Stimulated activated CD4-positive, alpha-beta T cell treated with anti-CD3 and anti-CD28 coated beads, TNF-alpha, amount 100 ng/mL, for 24 hours (primary cell): ENCODE measurements at places on chromosomes 13 and 19.

DNA sequence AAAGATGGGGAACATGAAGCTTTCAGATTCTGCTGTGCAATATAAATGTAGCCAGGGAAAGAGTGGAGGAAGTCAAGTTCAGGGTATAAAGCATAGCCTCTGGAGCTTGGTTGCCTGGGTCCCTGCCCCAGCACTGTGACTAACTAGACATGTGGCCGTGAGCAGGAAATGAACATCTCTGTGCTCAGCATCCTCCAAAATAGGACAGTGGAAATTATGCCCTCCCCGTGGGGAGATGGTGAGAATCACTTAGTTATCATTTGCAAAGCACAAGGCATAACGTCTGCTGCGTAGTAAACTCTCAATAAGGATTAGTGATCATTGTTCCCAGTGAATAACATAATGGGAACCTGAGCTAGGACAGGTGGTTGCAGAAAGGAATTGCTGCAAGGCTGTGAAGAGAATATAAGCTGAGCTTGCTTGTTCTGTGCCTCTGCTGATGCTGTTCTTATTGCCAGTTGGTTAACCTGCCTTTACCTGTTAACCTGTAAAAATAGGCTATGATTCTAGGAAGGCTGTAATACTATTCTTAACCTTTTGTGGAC lies 441.0 kb downstream of the COG6 start:
- DNase-seq: peak; percentile 44

- no peak for DNase-seq
Measured at GRCh38 chr13:114026481-114026880, 52.6 kb upstream of the C13orf46 start.

GRCh38 chr19:11355160-11356073 lies at the start of gene PLPPR2:
PLPPR2 (plus strand) TSS chr19:11355432; CDS start chr19:11357674, 2,242 bp downstream.
- DNase-seq: peak; percentile 86

GRCh38 chr19:17431417-17431816 lies 11.6 kb downstream of the MVB12A start:
- no peak for DNase-seq

- no peak for DNase-seq
Measured at GRCh38 chr19:1674293-1674679, 21.9 kb upstream of the TCF3 start.

DNA sequence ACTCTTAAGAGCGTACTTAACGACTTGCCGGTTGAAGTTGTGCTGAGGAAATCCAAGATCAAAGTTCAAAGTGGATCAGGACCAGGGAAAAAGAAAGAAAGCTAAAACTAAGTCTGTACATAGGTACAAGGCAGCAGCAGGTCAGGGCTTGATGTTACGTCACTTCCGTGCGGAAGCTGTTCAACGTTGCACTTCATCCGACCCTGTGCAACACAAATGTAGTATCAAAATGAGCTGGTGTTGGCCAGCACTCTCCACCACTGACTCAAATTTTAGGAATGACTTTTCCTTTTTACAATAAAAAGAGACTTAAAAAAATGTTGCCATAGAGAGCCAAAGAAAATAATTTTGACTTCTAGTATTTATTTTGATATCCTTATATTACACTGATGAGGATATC lies 1315.4 kb downstream of the EFNB2 start:
- no peak for DNase-seq

DNA sequence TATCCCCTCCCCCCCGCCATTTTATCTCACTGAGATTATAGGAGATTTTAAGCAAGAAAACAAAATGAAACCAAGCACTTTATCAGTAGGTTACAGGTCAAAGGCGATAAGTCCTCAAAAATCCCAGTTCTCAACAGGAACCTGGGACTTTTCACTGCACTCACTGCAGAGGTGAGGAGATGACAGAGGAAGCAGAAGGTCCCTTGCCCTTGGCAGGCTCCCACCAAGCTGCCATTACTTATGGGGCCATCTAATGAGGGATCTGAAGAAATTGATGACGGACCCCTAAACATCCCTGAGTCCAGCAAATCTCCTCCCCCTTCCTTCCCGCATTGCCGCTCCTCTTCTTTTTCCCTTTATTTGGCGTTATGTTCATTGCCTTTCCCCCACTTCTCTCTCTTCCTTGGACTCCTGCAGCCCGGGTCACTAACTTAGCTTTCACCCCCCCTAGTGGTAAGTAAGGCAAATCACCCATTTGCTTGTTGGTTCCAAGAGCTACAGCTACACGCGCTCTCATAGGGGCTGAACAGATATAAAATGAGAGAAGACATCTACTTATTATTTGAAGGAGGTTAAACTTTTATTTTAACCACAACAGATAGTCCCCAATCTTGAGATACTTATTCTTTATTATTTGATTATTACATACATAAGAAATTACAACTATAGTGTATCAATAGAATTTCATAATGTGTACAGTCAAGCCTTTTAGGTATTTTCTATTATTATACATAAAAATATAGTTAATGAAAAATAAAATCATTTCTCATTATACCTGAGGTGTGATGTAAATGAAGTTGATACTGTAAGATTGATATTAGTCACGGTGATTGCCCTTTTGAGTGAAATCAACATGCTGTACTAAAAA lies 52.0 kb upstream of the ARGLU1 start:
- DNase-seq: peak; percentile 6

GRCh38 chr19:30887042-30887441 lies 462.2 kb downstream of the TSHZ3 start:
- DNase-seq: no peak

- no peak for DNase-seq
Measured at GRCh38 chr19:44346556-44346955, 9.9 kb downstream of the ZNF112 start.

DNA sequence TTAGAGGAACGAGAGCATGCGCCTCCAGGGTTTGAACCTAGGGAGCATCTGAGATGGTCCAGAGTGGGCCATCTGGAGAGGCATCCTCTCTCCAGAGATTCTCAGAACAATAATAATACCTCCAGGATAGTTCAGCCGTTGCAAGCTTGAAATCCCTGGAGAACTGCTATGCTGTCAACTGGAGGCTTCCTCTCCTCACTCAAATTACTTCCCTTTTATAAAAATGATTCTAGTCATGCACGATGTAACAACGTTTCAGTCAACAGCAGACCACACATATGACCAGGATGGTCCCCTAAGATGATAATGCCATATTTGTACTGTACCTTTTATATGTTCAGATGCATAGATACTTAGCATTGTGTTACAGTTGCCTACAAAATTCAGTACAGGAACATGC lies 108.7 kb downstream of the SHISA2 start:
- DNase-seq: no peak

DNA sequence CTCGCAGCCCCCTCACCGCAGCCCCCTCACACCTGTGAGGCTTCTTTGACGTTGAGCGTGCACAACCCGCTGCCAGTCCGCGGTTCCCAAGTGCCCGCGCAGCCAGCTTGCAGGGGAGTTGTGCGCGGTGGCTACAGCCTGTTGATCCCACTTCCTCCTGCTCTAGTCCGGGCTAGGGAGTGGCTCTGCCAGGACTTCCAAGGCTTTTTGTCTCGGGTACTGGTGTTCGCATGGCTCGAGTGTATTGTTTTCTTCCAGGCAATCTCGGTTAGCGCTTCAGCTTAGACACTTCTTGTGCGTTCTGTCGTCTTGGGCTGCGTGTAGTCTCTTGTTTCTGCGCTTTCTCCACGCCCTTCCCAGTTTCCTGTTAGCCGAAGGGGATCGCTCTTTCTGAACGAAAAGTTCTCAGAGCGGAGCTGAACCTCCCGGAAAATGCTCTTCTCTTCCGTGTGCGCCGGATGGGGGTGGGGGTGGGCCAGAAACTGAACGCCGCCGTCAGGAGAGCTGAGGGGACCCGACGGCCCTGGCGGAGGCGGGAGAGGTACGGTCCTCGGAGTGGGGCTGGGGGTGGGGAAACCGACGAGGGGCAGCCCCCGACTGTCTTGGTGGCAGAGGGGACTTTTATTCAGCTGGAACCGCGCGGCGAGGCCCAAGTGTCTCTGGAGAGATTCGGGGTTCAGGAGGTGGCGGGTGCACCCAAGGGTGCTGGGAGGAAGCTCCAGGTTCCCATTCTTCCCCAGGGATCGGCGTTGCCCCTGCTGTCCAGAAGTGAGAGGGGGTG lies 697 bp upstream of the DGKH start:
- peak; percentile 39 for DNase-seq

GRCh38 chr13:99507054-99507453 lies 5.8 kb downstream of the TM9SF2 start:
- DNase-seq: no peak

GRCh38 chr13:46743191-46743590 lies 53.8 kb downstream of the ESD start:
- DNase-seq: no peak

- DNase-seq: no peak
Measured at GRCh38 chr13:91247768-91248167, 99.7 kb upstream of the MIR17HG start.

- no peak for DNase-seq
Measured at GRCh38 chr13:20131057-20131832, 29.6 kb downstream of the GJA3 start.

GRCh38 chr19:17749912-17750317 lies 1.4 kb upstream of the FCHO1 start:
- DNase-seq: peak; percentile 40

DNA sequence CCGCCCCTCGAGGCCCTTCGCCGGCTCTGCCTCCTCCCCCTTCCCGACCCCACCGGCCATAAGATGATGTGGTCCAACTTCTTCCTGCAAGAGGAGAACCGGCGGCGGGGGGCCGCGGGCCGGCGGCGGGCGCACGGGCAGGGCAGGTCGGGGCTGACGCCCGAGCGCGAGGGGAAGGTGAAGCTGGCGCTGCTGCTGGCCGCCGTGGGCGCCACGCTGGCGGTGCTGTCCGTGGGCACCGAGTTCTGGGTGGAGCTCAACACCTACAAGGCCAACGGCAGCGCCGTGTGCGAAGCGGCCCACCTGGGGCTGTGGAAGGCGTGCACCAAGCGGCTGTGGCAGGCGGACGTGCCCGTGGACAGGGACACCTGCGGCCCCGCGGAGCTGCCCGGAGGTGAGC lies 1.4 kb downstream of the CACNG6 start:
- DNase-seq: no peak

DNA sequence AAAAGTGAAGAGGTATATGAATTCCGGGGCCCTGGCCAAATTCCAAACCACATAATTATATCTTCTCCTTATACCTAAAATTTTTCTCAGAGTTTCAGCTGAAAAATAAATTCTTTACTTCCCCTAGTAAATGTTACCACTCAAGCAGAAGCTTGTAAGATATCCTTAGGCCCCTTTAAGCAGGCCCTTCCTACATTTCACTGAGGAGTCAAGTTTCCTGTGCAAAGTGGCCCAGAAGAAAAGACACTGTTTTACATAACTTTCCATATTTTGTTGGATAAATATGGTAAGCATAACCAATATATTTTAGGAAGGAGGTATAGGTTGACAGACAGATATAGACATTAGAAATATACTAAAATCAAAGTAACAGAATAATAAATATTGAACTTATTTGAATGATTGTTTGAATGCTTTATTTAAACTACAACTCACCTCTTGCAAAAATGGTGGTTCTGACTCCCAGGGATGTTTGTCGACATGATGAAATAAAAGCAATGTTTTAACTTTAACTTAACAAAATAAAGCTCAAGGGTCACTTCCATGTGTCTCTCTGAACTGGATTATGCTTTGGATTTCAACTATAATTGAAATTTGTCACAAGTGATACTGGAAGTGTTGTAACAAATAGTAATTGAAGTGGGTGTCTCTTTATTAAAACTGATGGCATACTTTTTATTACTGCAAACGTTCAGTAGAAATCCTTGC lies 141.2 kb downstream of the SPRY2 start:
- DNase-seq: no peak

DNA sequence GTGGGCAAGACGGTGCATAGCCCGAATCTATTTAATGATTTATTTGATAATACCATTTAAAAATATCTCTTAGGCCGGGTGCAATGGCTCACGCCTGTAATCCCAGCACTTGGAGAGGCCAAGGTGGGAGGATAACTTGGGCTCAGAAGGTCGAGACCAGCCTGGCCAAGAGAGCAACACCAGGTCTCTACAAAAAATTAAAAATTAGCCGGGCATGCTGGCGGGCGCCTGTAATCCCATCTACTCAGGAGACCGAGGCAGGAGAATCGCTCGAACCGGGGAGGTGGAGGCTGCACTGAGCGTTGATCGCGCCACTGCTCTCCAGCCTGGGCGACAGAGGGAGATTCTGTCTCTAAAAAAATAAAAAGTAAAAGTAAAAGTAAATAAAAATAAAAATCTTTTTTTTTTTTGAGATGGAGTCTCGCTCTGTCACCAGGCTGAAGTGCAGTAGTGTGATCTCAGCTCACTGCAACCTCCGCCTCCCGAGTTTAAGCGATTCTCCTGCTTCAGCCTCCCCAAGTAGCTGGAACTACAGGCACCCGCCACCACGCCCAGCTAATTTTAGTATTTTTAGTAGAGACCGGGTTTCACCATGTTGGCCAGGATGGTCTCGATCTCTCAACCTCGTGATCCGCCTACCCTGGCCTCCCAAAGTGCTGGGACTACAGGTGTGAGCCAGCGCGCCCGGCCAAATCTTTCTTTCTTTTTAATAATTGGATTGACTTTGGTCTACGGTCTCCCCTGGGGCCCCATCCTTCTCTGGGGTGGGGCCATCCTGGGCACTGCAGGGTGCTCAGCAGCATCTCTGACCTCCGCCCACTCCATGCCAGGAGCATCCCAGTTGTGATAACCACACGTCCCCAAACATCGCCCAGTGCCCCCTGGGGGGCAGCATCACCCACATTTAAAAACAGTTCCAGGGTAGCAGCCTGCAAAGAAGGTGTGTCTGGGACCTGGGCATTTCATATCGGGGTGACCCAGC lies 90.7 kb downstream of the GNG7 start:
- DNase-seq: no peak

- no peak for DNase-seq
Measured at GRCh38 chr13:74476365-74476764, 342.2 kb upstream of the KLF12 start.

DNA sequence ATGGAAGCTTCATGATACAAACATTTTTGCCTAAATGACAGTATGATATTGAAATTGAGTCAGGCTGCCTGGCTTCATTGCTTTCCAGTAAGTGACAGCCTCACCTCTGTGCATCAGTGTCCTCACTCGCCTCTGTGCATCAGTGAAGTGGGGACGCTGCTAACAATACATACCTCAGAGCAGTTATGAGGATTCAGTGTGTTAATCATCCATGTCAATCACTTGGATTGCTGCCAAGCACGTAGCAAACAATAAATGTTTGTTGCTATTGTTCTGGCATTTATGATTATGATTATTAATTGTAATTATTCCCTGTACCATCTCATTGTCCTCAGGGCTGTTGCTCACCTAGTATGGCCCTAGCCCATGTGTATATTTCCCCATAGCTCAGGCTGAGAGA lies 8.8 kb downstream of the PPP2R1A start:
- no peak for DNase-seq

DNA sequence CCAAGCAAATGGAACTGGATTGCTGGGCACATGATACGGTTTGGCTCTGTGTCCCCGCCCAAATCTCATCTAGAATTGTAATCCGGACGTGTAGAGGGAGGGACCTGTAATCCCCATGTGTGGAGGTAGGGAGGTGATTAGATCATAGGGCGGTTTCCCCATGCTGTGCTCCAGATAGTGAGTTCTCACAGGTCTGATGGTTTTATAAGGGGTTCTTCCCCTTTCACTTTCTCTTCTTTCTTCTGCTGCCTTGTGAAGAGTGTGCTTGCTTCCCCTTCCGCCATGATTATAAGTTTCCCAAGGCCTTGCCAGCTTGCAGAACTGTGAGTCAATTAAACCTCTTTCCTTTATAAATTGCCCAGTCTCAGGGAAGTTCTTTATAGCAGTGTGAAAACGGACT lies 32.6 kb upstream of the MTIF3 start:
- DNase-seq: no peak
